ENCODE measurements at places on chromosomes 1 and 21.

DNA sequence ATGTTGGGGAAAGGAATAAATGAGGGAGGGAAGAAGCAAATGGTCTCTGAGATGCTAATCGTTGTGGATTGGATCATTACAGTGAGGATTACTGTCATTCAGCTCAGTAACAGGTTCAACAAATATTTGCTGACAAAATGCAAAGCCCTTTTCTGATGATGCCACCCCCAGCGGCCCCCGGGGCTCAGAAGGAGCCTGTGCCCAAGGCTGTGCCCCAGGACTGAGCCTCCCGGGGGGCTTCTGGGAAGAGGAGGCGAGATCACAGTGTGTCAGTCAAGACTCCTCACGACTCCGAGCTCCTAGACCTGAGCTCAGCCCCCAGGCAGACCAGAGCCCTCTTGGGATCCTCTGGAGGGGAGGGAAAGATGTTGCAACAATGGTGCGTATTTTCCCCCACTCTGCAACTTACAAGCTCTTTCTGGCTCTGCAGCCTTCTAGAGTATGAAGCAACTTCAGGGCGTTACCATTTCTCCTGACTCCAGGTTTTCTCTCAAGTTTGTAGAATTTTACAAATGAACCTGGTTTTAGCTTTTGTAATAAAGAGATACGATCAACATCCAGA lies 20.8 kb downstream of the EPHA8 start:
- no peak for DNase-seq

- no peak for DNase-seq
These were observed 125.0 kb upstream of the DMRTA2 start for GRCh38 chr1:50548243-50548642.

GRCh38 chr1:186662752-186663151 lies 17.5 kb downstream of the PTGS2 start:
- DNase-seq: no peak

- no peak for DNase-seq
These were observed 373.5 kb downstream of the RRAGC start for GRCh38 chr1:38486085-38486484.
